Fibroblast of skin of scalp (primary cell): ENCODE measurements at places on chromosomes 4 and X.
A peak's percentile ranks its signal among the peaks of the same experiment; 100 is the strongest.

GRCh38 chr4:17490575-17491059 is 21.3 kb downstream of the QDPR start:
- no peak for DNase-seq

GRCh38 chrX:57678686-57679428 is 1.2 kb downstream of the NLRP2B start:
- DNase-seq, result no peak

DNA sequence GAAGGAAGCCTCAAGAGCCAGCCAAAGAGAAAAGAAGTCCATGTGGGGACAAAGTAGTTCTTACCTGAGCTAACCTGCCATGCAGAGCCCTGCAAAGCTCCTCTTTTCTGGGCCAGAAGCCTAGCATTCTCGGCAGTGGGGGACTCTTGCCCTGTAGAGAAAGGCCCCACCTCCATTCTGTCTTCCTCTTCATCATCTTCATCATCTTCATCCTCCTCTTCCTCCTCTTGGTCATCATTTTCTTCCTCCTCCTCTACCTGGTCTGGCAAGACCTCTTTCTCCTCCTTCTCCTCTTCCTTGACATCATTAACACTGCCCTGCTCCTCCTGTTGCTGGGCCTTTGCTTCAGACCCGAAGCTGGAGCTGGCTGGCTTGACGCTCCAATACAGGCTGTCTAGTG is 16.7 kb downstream of the LAS1L start:
- DNase-seq, result no peak

DNA sequence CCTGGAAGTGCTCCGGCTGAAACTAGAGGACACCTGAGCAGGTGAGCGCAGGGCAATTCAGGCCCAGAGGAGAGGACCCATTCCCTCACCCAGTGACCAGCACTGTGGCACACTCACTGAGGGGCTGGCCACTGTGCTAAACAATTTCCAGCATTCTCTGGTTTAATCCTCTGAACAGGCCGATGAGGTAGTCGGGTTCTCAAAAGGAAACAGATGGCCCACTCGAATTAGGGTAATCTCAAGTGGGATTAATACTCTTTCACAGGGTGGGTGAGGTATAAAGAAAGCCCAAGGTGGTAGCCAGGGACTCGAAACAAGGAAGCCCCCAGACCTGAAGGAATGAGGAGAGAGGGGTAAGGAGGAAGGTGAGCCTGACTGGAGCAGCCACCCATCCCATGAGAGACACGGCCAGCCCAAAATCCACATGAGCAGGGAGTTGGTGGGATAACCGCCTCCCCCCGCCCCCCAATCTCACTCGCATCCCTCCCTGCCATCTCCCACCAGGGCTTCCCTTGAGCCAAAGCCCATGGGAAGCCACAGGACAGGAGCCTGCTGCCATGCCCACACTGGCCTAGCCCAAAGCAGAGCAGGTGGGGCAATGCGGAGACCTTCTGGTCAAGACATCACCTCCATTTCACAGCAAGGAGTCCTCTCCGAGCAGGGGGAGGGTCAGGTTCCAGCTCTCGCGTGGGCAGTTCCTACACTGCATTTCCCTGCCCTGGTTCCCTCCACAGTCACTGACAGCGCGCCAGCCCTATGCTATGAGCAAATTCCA is 55.0 kb downstream of the SH3KBP1 start:
- no peak for DNase-seq

- DNase-seq, result no peak
Observed at GRCh38 chr4:84677995-84678394, 95.1 kb downstream of the CDS1 start.

DNA sequence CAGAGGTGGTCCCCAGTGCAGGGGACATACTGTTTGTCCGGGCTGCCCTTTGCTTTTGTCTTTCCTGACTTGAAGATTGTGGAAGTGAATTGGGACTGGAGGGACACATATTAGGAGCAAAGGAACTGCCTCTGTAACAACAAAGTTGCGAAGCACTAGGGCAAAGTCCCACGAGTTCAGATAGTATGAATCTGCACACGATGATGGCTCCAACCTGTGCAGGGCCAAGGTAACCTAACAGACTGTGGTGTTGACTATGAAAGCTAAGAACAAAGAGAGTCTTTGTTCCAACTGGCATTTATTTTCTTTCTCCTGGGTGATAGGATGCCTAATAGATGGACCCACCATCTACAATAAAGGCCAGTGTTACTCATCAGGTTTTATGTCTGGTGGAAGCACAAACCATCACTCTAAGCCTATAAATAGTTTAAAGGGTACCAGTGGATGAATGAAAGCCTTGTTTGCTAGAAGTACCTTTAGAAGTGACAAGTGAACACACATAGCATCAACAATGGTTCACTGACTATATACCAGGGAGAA is 71.8 kb downstream of the TMA16 start:
- no peak for DNase-seq

GRCh38 chrX:29553542-29553941 is 661.8 kb upstream of the MAGEB2 start:
- no peak for DNase-seq

DNA sequence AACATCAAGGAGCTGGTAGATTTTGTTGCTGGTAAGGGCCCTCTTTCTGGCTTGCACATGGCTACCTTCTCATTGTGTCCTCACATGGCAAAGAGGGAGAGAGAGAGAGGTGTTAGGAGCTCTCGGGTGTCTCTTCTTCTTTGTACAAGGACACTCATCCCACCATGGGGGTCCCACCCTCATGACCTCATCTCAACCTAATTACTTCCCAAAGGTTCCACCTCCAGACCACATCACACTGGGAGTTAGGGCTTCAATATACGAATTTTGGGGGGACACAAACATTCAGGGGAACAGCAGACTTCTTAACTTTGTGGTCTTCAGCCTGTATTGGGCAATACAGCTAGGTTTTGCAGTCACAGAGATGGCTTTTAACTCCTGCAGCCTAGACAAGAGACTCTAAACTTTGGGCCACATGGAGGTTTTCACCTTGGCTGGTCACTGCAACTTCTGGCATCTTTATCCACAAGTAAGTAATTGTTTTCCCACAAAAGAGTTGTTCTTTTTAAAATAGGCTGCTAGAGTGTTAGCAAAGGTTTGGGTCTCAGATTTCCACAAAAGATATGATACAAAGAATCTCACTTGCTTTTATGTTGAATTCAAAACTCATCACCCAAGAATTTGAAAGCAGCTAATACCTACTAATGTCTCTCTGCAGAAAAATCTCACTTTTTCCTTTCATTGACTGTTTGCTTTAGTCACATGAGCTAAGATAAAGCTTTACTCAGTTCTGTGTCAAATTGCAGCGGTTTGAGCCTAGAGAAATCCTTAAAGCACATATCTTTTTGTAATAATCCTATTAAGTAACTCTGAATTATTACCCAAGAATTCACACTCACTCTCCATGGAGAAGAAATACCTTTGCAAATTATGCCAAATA is 39.6 kb upstream of the BBS12 start:
- no peak for DNase-seq

DNA sequence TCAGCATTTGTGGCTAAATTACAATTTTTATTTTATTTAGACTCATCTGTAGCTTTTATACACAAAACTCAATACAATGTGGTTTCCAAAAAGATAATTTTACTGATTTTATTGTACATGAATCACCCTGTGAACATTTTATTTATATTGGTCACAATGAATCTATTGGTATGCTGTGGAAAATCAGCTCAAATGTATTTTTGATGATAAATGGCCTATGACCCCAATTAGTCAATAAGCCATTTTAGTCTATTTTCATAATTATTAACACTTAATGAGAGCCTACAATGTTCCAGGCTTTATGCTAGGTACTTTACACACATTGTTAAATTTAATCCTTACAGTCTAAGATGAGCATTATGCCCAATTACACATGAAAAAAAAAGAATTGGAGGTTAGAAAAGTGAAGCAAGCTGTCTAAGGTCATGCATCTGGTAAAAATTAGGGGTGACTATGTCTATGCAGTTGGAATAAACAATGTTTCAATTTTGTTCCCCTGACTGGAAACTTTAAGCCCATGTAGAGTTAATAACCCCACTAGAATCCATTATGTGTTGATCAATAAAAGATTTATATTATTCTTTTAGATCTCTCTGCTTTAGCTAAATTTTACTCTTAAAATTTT is 344.7 kb downstream of the PABPC4L start:
- DNase-seq, result peak; percentile 7

DNA sequence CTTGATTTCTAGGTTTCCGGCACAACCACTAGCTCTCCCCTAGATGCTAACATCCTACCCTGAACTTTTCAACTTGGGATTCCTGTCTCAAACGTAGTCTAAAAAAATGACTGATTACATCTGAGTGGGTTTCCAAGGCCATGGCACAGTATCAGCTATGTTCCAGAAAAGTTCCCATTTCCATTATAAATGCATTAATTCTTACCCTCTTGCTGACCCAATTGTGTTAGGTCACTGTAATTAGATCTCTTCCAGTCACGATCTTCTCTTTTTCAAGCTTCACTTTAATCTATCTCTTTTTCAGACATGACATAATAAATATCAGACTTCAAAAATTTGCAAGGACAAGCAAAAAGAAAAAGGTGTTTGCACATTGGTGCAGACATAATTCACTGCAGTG is 50.6 kb upstream of the PDE5A start:
- DNase-seq, result no peak

GRCh38 chr4:73721909-73722308 is 18.5 kb upstream of the CXCL8 start:
- DNase-seq, result peak; percentile 39

DNA sequence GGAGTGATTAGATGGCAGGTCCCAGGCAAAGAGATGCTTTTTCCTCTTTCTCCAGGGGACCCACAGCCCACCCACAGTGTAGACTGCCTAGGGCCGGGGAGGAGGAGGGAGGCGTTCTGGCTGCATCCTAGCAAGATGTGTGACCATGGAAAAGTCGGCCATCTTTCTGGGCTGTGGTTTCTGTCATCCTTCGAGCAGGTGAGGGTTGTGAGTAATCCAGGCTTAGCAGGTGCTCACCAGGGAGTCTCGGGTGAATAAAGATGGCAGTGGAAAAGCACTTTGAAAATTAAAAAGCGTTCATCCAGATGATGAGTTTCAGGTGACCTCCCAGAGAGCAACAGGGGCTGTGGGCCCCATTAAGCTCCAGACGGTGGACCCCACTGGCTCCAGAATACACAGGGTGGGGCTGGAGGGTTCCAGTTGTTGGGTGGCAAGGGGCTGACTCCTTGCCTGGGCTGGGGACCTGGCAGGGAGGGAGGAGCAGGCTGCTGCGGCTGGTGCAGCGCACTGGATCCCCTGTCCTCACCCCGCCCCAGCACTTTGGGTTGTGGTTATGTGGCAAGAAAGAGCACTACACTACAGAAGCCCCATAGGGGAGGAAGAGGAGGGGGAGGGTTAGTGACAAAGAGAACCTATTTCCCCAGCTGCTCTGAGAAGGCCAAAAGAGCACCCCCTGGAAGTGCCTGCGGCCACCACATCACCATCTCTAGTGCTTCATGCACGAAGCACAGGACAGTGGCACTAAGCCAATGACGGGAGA is 23.7 kb downstream of the ELF4 start:
- no peak for DNase-seq

DNA sequence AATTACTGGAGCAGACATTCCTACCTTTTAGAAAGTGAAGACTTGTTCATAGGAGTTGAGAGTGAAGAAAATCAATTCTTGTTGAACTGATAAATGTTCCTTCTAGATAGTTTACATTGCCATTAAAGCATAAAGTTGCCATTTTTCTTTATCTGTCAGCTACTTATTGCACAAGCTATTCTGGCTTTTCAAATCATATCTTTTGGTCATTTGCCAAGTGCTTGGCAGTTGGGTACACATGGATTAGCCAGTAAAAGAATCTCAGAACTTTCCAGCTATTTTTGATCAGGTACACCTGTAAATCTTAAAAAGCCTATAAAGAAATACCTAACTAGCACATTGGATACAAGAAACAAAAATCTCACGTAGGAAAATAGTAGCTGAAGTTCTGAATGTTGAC is 56.4 kb upstream of the PNPLA4 start:
- no peak for DNase-seq

DNA sequence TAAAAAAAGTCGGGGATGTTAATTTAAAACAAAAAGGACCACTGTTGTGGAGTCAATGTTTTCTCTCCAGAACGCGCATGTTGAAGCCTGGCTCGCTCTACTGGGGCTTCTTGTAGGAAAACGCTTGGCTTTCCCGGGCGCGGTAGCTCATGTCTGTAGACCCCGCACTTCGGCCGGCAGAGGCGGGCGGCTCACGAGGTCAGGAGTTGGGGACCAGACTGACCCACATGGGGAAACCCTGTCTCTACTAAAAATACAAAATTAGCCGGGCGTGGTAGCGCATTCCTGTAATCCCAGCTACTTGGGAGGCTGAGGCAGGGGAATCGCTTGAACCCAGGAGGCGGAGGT is 15.6 kb downstream of the NELFA start:
- no peak for DNase-seq

- no peak for DNase-seq
Observed at GRCh38 chr4:160235771-160236170, 1132.9 kb downstream of the RAPGEF2 start.

DNA sequence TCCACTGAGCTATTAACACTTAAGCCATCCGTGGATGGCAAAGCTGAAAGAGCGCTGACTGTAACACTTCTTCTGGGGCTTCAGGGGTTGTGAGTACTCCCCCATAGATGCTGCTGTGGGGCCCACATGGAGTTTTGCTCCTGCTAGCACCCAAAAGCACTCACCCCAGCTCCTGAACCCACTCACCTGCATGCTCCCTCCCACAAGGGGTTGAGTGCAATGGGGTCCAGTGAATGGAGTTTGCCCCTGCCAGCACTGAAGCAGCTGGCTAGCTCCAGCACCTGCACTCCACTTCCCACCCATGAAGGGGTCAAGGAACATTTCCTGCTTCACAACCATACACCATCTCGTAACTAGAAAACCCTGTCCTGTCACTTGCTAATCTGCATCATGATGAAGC is 78.9 kb downstream of the IL21 start:
- no peak for DNase-seq

DNA sequence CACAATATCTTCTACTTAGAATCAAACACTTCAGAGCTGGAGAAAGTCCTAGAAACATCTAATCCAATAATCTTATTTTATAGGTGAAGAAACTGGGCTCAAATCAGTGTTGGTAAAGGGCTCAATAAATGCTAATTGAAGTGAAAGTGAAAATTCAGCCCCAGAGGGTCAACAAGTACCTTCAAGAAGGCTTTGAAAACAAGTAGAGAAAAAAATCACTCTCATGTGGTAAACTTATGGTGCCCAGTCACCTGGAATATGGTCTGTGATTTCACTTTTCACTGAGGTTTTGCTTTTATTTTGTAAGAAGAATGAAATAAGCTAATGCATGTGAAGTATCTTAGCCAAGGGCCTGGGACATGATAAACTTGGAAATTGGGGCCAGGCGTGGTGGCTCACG is 29.1 kb upstream of the EIF4E start:
- no peak for DNase-seq

- no peak for DNase-seq
Observed at GRCh38 chr4:31234494-31234893, 514.3 kb downstream of the PCDH7 start.

DNA sequence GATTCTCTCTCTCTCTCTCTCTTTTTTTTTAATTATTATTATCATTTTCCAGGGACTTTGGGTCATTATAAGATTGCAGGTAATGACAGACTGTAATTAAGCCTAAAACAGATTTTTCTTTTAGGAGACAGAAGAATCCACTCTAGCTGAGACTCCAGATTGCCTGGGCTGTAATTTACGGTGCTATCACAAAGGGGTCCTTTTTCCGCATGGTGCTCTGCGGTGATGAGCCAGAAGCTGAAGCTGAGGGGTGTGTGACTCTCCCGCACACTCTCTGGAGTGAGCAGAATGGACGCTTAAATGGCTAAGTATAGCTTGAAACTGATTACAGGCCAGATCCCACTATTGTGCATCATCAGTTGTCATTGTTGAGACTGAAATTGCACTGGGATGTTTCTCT is 50.0 kb downstream of the LGI2 start:
- no peak for DNase-seq

- DNase-seq, result no peak
Observed at GRCh38 chr4:97309121-97309520, 834.2 kb downstream of the STPG2 start.
